WTC11 (cell line): ENCODE measurements at places on chromosomes 5 and 9. TPM values are rescaled to one million over a fixed set of nuclear protein-coding genes. Genes with fewer than 3 reads are reported as not detected.

DNA sequence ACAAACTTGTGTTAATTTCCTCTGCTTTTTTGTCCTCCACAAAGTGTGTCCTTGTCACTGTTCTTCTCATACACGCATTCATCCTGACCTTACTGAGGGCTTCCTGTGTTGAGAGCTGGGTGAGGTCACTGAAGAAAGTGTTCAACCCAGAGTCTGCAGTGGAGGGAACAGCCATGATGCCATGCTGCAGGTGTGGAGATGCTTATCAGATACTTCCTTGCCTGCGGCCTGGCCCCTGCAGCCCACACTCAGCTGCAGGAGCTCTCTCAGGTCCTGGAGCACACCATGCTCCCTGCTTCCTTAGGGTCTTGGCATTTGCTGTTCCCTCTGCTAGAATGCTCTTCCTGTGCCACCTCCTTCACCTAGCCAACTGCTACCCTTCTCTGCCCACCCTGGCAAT lies 108.1 kb upstream of the SPRY4 start:
- DNase-seq: no peak

DNA sequence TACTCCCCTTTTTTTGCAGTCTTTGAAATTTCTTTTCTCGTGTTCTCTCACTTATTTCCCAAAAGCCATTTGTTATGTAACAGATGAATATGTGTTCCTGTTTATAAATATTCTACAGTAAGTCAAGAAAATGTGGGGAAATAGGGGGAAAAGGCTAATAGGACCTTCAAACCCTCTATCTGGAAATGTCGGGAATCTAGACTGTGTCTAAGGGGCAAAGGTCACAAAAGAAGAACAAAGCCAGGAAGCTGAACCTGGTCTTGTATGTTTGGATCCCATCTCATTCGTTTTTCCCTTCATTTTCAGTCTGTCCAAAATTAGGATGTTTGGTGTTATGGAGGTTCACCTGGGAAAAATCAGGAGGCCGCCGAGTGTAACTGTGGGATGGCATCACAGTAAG lies 490.3 kb downstream of the NR2F1-AS1 start:
- no peak for DNase-seq

GRCh38 chr9:112028242-112029221 lies 131.9 kb downstream of the UGCG start:
- no peak for DNase-seq

OR5C1 gene
- total RNA-seq: not detected in 3 replicates

IRGM gene
- 0.30 to 0.31 TPM in 2 of 3 replicates, not detected in the other for total RNA-seq
